ENCODE measurements at places on chromosomes 5 and 9. TPM values are rescaled to one million over a fixed set of nuclear protein-coding genes. Genes with fewer than 3 reads are reported as not detected.

FOXD4L3 gene
- polyA plus RNA-seq, result not detected

PCDHB16 gene
- 5.1 TPM for polyA plus RNA-seq

ARID3C gene
- not detected for polyA plus RNA-seq

GHR gene
- polyA plus RNA-seq, result 20.7 TPM

TNIP1 gene
- polyA plus RNA-seq, result 78.3 TPM

TLX3 gene
- not detected for polyA plus RNA-seq

TYRP1 gene
- polyA plus RNA-seq, result 1.5 TPM

WWC1 gene
- polyA plus RNA-seq, result 65.8 TPM

EPB41L4B gene
- polyA plus RNA-seq, result 15.7 TPM

PCDHA5 gene
- polyA plus RNA-seq, result 0.06 TPM

HAUS6 gene
- polyA plus RNA-seq, result 20.7 TPM

FBXL7 gene
- 29.1 TPM for polyA plus RNA-seq

FSTL4 gene
- polyA plus RNA-seq, result 0.94 TPM

TNFSF8 gene
- 0.46 TPM for polyA plus RNA-seq

PLPP6 gene
- polyA plus RNA-seq, result 18.4 TPM

MARCOL gene
- not detected for polyA plus RNA-seq

BRIX1 gene
- 52.1 TPM for polyA plus RNA-seq

BTNL3 gene
- polyA plus RNA-seq, result not detected

WDR31 gene
- polyA plus RNA-seq, result 7.9 TPM

PDE8B gene
- 4.7 TPM for polyA plus RNA-seq
